ENCODE measurements at places on chromosomes 1 and 21. TPM values are rescaled to one million over a fixed set of nuclear protein-coding genes. Genes with fewer than 3 reads are reported as not detected.

Gene OR10J4
- not detected for total RNA-seq

Gene C1QA
- total RNA-seq: 38.5 TPM

Gene ABCG1
- total RNA-seq: 60.0 TPM

Gene HSPB7
- total RNA-seq: 1.1 TPM

Gene MYCL
- total RNA-seq: 16.4 TPM

Gene FRRS1
- total RNA-seq: 17.1 TPM

Gene ETNK2
- 1.2 TPM for total RNA-seq
